ENCODE measurements at places on chromosomes 4 and X.
A peak's percentile ranks its signal among the peaks of the same experiment; 100 is the strongest.

GRCh38 chr4:52510939-52511565 is 148.0 kb downstream of the USP46 start:
- no peak for DNase-seq

DNA sequence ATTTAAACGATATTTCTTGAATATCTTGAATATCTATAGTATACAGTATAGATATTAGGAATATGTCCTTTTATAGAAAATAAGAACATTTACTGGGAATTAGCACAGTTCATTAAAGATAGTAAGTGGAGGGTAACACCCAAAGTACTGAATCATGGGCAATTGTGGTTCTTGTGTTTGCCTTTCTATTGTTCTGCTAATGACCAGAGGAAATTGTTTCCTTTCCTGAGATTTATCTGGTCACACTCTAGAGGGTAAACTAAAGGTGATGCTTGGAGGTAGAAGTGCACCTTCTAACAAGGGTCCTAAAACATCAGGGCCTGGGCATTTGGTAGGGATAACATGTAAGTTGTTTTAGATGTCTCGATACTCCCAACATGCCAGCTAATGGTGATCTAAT is 241.3 kb upstream of the SFRP2 start:
- DNase-seq: no peak

GRCh38 chrX:149567621-149568417 is 18.1 kb upstream of the HSFX3 start:
- no peak for DNase-seq

DNA sequence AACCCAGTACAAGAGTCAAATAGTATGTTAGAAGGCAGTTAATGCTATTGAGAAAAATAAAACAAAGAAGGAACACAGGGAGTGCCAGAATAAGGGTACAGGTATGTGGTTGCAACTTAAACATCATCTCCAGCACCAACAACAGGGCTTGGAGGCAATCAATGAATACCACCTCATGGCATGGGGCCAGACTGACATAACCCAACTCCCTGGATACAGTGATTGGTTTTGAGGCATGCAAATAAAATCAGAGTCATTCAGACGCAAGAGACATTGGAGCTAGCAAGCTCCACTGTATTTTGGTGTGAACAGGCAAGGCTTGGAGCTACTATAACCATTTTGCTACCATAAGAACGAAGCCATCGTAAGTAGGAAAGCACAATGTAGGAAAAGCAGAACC is 56.7 kb downstream of the PPP3CA start:
- DNase-seq: peak; percentile 5

- no peak for DNase-seq
These were observed 511.6 kb downstream of the PACRGL start for GRCh38 chr4:21211846-21212245.

GRCh38 chr4:110876866-110877265 is 254.0 kb upstream of the PITX2 start:
- DNase-seq: no peak

DNA sequence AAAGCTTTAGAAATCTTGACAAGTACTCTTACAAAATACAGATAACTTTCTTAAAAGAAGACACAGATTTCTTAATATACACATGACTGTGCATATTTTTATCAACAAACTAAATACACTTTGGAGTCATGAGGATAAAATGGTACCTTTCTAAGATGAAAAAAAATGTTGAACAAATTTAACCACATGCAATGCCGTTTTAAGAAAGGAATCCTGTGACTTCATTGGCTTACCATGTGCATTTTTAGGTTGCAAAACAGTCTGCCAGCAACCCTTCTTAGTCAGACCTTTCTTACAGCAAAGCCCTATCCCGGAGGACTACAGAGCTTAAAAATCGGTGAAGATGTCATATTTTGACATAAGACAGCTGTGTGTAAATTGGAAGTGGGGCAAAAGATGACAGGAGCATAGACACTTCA is 51.7 kb downstream of the GASK1B start:
- DNase-seq: peak; percentile 96
